ENCODE measurements at places on chromosomes 7 and 10.

- no peak for DNase-seq
Measured at GRCh38 chr10:51270936-51271530, 196.7 kb downstream of the PRKG1 start.

- no peak for DNase-seq
Measured at GRCh38 chr10:22712211-22712955, 2.0 kb downstream of the PIP4K2A start.

DNA sequence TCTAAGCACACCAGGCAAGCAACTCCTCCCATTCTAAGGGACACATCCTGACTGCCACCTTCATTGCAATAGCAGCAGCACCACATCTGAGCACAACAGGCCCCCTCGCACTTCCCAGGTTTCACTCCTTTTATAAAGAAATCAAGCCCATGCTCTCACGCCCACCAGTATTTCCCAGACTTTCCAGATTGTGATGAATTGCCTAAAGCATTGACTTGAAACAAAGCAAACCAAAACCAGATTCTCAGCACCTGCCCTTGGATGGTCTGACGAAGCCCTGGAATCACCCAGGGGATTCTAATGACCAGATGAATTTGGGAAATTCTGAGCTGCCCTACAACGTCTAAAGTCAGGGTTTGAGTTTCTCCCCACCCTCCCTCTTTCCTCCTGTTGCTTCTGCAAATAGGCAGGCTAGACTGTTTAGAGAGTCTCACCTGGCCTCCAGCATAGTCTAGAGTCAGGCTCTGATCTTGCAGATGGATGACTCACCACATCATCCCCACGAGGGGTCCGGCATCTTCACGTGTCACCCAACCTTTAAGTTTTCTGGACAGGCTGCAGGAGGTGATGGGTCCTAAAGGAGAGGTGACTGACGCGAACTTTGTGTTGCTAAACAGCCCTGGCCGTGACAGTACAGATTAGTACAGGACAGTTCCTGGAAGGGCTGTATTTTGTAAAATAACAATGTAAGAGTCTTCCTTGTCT is 198.0 kb downstream of the SKIDA1 start:
- DNase-seq: no peak

- DNase-seq: no peak
Measured at GRCh38 chr10:100470367-100470766, 7.6 kb downstream of the WNT8B start.

DNA sequence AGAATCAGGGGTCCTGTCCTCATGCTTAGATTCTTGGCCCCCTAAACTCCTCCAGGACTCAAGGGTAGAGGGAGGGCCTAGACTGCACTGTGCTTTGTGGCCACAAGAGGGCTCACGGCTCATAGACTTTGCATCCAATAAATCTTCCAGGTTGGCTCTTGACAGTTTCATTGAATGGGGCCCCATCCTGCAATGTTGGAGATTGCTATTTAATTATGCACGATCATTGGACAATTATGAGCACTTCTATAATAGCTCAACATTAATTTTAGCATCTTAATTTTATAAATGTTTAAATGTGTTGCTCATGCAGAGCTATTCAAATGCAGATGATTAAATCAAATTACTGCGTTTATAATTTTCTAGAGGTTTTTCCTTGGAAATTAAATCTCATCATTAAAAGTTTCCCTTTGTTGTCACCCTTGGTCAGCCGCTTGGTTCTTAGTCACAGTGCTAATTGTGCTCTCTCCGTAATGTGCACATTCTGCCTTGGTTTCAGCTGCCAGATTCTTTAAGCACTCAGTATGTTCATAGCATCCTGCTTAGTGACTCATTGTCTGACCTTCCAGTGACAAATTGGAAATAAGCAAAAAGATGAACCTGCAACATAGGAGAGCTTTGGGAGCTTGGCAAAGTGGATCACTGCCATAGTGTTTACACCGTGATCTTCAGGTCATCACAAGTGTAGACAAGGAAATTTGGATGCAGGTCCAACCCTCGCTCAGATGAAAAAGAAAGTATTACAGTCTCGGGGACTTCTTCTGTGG is 33.4 kb upstream of the PLPP4 start:
- DNase-seq: peak; percentile 51

- DNase-seq: no peak
Measured at GRCh38 chr7:110590415-110590814, 500.5 kb upstream of the LRRN3 start.

DNA sequence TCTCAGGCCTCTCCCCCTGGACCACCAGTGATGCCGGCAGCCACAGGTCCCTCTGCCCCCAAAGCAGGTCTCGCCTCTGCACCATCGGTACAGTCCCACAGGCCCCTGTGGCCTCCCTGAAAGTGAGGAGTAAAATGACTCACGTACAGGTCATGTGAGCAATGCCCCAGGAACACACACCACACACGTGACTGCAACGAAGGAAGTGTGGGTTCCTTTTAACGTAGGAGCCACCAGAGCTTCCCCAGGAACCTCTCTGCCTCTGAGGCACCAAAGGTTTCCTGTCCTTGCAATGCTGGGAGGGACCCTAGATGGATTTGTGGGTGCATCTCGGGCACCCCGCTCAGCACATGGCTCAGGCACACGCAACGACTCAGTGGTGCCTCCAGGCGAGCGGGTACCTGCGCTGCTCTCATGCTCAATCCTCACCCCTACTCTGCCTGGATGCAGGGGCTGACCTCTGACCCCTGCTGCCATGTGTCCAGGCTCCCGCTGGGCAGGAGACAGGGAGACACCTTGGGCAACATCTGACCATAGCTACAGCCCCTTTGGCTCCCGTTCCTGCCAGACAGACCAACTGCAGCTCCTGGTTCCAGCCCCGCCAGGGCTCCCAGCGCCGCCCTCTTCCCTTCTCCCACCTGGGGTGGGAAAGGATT is 120.7 kb downstream of the PRKAG2 start:
- DNase-seq: no peak

- no peak for DNase-seq
Measured at GRCh38 chr10:74104996-74105395, 45.6 kb downstream of the AP3M1 start.

GRCh38 chr7:1151653-1152425 is 8.2 kb downstream of the ZFAND2A start:
- no peak for DNase-seq

DNA sequence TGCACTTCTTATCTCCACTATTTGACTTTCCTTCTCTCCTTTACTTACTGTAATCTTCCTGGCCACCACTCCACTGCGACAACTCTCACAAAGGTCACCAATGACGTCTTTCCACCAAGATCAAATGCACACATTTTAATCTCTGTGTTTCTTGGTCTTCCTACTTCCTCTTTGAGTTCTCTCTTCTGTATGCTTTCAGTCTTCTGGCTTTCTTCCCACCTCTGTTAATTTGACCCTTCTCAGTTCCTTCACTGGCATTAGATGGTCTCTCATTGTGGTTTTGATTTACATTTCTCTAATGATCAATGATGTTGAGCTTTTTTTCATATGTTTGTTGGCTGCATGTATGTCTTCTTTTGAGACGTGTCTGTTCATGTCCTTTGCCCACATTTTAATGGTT is 31.9 kb downstream of the FAM107B start:
- DNase-seq: no peak
